Stimulated activated CD4-positive, alpha-beta T cell treated with anti-CD3 and anti-CD28 coated beads, TNF-alpha, amount 100 ng/mL, for 24 hours (primary cell): ENCODE measurements at places on chromosomes 11 and 22.
A peak's percentile ranks its signal among the peaks of the same experiment; 100 is the strongest.

DNA sequence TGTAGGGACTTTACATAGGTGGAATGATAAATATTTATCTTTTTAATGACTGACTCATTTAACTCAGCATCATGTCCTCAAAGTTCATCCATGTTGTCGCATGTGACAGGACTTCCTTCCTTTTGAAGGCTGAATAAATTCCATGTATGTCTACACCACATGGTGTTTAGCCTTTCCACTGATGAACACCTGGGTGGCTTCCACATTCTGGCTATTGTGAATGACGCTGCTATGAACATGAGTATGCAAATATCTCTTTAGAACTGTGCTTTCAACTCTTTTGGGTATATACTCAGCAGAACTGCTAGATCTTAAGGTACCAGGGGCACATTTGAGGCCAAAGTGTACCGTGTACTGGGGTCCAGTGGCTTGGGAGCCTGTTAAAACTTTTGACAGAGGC is 24.1 kb downstream of the LARGE1 start:
- DNase-seq: no peak

DNA sequence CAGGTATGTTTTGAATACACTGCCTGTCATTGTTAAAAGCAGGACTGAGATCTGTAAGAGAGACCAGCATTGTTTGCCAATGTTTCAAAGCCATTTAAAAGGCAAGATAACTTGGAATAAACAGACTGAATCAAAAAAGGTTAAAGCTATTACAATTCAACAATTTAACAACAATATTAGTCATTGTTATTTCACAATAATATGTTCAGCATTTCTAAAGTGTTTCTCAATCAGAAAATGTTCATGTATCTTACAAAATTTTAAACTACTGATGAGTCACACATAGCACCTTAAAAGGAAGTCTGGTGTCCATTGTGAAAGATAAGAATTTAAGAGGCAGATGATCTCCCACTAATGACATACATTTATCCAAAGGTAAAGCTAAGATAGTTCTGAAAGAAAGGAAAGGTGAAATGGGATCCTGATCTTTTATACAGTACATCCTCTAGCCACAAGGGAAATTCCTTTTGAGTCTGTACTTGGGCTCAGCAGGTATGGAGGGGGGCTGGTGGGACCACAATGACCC is 79.7 kb downstream of the MAML2 start:
- no peak for DNase-seq

- DNase-seq: peak; percentile 58
These were observed 107.2 kb downstream of the MAML2 start for GRCh38 chr11:96235751-96236150.

GRCh38 chr22:35308480-35309021 is 8.9 kb downstream of the TOM1 start:
- no peak for DNase-seq

DNA sequence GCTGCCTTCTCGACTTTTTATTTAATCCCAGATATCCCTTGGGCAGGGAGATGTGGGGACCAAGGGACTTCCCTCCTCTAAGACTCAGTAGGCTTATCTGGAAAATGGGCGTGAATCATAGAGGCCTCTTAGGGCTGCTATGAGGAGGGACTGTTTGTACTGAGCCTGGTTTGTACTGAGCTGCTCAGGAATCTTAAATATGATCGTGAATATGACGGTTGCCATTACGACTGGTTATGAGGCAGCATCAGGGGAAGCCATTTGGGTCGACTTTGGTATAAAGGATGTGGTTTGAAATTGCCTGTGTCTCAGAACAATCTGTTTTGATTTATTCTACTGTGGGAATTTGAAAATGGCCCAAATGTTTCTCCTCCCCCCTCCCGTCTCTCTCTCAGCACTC is 20.6 kb downstream of the TSPAN18 start:
- no peak for DNase-seq

- DNase-seq: no peak
These were observed 5.1 kb upstream of the DCHS1 start for GRCh38 chr11:6660712-6661111.

GRCh38 chr11:106087815-106088435 is 10.5 kb downstream of the AASDHPPT start:
- peak; percentile 36 for DNase-seq

DNA sequence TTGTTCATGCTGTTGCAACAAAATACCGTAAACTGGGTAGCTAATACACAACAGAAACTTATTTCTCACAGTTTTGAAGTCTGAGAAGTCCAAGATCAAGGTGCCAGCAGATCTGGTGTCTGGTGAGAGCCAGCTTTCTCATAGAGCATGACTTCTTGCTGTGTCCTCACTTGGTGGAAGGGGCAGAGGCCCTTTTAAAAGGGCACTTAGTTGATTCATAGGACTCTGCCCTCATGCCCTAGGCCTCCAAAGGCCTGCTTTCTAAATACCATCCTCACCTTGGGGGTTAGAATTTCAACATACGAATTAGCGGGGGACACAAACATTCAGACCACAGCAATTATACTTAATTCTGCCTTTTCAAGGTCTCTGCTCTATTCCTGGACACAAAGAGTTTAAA is 52.3 kb upstream of the FDX1 start:
- DNase-seq: no peak

- DNase-seq: no peak
These were observed 31.1 kb downstream of the MRGPRX4 start for GRCh38 chr11:18203723-18204122.

GRCh38 chr22:46433318-46433717 is 97.8 kb downstream of the TRMU start:
- DNase-seq: no peak

DNA sequence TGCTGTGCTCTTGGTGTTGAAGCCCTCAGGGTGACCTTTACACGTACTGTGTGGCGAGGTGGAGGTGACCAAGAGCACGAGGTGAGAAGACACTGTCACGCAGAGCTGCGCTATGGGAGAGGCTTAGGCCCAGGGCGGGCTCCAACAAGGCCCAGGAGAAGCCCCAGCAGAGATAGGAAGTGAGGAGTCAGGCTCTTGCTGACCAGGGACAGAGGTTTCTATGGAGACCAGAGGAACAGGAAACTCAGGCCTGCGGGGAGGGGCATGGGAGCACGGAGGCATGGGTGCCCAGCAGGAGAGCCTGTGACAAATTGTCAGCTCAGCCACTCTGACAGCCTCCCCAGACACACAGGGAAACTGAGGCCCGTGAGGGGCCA is 15.8 kb downstream of the DGKZ start:
- no peak for DNase-seq

GRCh38 chr11:14112721-14113120 is 150.2 kb downstream of the SPON1 start:
- no peak for DNase-seq

DNA sequence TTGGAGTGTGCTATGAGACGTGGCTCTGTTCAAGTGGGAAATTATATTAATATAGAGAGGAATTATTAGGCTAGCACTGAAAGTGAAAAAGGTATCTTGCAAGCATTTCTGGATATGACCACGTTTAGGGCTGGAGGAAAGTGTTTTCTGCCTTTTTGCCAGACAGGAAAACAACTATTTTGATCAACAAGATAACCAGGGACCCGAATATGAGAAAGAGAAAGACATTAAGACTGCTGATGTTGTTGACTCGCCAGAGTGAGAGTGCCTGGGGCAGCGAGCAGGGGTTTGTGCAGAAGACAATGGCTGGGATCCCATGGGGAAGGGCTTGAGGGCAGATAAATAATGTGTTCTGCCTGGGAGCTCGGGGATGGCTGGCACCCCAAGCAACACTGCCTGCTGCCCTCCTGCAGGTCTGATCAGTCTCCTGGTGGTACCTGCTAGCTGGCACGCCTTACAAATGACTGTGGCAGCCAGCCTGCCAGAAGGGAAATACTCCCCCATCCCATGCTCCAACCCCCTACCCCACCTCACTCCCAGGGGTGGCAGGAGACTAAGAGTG is 23.1 kb upstream of the CHST1 start:
- DNase-seq: no peak

GRCh38 chr11:23288003-23288783 is 427.9 kb upstream of the CCDC179 start:
- DNase-seq: no peak

DNA sequence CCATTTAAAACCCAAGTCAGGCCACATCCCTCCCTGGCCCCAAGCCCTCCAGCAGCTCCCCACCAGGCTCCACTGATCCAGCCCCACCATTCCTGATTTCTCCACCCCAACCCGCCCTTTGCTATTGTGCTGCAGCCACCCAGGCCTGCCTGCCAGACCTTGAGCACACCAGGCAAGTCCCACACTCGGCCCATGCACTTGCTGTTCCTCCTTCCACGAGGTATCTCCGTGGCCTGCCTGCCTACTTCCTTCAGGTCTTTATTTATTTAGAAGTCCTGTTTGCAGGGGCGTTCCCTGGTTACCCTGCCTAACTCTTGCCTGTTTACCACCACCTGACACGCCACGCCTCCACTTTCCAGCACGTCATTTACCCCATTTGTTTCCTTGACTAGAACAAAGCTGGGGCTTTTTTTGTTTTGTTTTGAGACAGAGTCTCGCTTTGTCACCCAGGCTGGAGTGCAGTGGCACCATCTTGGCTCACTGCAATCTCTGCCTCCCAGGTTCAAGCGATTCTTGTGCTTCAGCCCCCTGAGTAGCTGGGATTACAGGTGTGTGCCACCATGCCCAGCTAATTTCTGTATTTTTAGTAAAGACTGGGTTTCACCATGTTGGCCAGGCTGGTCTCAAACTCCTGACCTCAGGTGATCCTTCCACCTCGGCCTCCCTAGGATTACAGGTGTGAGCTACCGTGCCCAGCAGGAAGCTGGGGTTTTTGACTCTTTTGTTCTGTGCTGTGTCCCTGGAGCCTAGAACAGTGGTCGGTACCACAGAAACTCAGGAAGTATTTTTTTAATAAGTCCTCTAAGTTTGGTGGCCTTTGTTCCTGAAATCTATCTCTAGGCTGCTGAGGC is 6.7 kb downstream of the CENPM start:
- peak; percentile 87 for DNase-seq

- no peak for DNase-seq
These were observed 154.3 kb upstream of the RASSF10 start for GRCh38 chr11:12854829-12855228.

- DNase-seq: no peak
These were observed 23.3 kb downstream of the ST3GAL4 start for GRCh38 chr11:126378763-126379162.

DNA sequence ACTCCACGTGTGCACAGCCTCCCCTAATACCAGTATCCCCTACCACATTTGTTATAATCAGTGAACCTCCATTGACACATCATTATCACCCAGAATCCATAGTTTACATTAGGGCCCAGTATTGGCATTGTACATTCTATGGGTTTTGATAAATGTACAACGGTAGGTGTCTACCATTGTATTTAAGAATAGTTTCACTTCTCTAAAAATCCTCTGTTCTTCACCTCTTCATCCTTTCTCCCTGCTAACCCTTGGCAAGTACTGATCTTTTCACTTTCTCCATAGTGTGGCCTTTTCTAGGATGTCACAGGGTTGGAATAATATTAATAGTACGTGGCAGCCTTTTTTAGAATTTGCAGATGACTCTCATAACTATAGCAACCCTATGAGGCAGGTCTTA is 353.8 kb downstream of the DDX10 start:
- no peak for DNase-seq

DNA sequence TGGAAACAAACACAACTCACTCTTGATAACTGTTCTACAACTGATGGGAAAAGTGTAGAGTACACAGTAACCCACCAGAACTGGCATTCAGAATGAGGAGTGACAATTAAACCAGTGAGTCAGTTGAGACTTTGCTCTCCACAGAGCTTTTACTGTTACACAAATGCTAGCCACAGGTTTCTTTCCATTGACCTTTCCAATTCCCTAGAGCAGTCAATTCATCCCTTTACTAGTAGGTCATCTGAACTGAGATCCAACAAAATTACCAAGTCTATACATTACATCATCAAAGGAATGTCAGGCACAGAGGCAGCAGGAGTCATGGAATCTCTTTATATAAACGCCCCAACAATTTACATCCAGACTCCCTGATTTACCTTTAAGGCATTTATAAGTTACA is 65.9 kb downstream of the PHF21A start:
- no peak for DNase-seq

DNA sequence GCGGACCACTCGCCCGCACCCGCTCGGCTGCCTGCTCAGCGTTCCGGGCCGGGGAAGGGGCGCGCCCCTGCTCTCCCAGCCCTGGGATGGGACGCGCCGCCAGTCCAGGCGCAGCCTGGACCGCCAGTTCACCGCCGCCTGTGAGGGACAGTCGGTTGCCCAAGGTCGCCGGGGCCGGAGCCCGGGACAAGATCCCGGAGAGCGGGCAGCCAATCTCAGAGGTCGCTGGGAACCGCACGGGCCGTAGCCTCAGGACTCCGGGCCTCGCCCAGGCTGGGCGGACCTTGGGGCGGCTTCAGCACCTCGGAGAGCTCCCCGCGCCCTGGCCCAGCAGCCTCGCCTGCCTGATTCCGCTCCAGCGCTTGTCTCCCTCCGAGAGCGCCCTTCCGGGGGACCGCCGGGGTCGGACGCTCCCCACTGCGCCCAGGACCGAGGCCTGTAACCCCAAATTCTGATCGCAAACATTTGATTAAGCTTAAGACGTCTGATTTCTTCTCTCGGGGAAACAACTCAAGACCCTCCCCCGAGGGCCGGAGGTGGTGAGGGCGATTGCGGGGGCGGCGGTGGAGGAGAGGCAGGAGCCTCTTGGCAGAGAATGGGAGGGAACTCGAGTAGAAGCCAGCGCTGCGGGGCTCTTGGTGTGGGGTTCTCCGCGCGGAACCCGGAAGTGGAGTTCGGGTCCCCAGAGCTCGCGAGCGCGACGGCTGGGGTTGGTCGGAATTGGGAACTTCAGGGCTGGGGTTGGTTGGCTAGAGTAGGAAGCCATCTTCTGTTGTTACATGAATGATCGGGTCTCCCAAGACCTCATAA is 1.1 kb upstream of the CHRM4 start:
- peak; percentile 70 for DNase-seq
